Stomach (tissue), 19 donors: ENCODE measurements at places on chromosomes 11 and 22. TPM values are rescaled to one million over a fixed set of nuclear protein-coding genes. Genes with fewer than 3 reads are reported as not detected.
A peak's percentile ranks its signal among the peaks of the same experiment; 100 is the strongest.

PCSK7 gene
- polyA plus RNA-seq, result 14.1 TPM

GRCh38 chr11:109956124-109956793 lies 136.9 kb upstream of the ZC3H12C start:
- no peak overlapping the region for H3K4me3 ChIP-seq
- no peaks in the 10 kb centered on the region for H3K36me3 ChIP-seq
- no peaks in the 10 kb centered on the region for H3K27me3 ChIP-seq
- DNase-seq, result no peak

- no peak overlapping the region for H3K27ac ChIP-seq
- peaks cover 4% of the 10 kb centered on the region for H3K4me1 ChIP-seq
- H3K27me3 ChIP-seq, result no peaks in the 10 kb centered on the region
- no peak for DNase-seq
- no peak overlapping the region for H3K4me3 ChIP-seq
- H3K36me3 ChIP-seq, result no peaks in the 10 kb centered on the region
Observed at GRCh38 chr22:26797910-26798309, 140.5 kb downstream of the MIAT start.

DNA sequence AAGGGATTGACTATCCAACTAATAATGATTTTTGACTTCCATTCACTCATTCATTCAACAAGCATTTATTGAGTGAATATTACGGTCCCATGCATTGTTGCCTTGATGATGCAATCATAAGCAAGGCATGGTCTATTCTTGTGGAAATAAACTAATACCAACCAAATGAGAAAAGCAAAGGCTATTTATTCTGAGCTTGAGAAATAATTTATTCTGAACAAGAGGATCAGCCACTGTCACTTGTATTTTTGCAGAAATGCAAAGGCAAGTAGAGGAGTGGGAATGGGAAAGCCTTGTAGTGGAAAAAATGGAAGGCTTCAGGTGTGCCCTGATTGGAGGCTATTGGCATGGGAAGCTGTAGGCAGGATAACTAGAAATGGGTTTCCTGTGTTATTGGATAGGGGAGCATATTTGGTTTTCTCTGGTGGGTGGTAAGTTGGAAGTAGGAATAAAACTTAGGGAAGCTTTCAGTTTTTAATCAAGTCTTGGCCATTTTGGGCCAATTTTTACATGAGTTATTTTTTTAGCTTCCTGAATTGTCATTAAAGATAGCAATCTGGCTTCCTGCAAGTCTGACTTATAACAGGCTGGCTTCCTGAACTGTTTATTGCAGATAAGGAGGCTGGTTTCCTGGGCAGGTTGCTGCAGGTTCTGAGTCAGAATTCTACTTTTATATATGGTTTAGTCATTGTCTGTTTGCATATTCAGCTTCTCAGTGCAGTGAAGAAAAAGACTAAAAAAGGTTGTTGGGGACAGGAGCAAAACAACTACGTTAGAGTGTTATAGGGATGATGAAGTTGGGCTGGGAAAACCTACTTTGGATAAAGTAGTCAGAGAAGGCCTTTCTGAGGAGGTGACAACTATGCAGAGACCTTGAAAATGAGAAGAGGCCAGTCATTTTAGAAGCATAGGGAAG lies 106.7 kb downstream of the APIP start:
- H3K27me3 ChIP-seq, result no peaks in the 10 kb centered on the region
- DNase-seq, result no peak
- no peaks in the 10 kb centered on the region for H3K4me1 ChIP-seq
- H3K4me3 ChIP-seq, result no peak overlapping the region
- H3K36me3 ChIP-seq, result no peaks in the 10 kb centered on the region

GRCh38 chr11:70036971-70037882 lies 40.9 kb upstream of the ANO1 start:
- H3K36me3 ChIP-seq, result no peaks in the 10 kb centered on the region
- no peaks in the 10 kb centered on the region for H3K4me1 ChIP-seq
- DNase-seq, result peak; percentile 20
- peaks cover 24% of the 10 kb centered on the region for H3K27me3 ChIP-seq
- H3K27ac ChIP-seq, result no peak overlapping the region
- H3K4me3 ChIP-seq, result no peak overlapping the region

GRCh38 chr11:532986-533585 lies 2.3 kb downstream of the HRAS start:
- peaks cover 38% of the 10 kb centered on the region for H3K4me1 ChIP-seq
- no peaks in the 10 kb centered on the region for H3K27me3 ChIP-seq
- H3K4me3 ChIP-seq, result no peak overlapping the region

DNA sequence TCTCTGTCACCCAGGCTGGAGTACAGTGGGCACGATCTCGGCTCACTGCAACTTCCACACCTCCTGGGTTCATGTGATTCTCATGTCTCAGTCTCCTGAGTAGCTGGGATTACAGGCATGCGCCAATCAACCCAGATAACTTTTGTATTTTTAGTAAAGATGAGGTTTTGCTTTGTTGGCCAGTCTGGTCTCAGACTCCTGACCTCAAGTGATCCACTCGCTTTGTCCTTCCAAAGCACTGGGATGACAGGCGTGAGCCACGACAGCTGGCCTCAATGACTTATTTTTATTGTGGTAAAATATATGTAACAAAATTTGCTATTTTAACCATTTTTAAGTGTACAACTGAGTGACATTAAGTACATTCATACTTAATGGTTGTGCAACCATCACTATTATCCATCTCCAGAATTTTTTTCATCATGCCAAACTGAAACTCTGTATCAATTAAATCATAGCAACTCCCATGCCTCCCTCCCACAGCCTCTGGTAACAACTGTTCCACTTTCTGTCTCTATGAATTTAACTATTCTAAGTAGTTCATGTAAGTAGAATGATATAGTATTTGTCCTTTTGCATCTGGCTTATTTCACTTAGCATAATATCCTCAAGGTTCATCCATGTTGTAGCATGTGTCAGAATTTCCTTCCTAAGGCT lies 50.7 kb upstream of the CWF19L2 start:
- H3K36me3 ChIP-seq, result peaks cover 40% of the 10 kb centered on the region
- no peak overlapping the region for H3K27ac ChIP-seq
- no peaks in the 10 kb centered on the region for H3K4me1 ChIP-seq

DNA sequence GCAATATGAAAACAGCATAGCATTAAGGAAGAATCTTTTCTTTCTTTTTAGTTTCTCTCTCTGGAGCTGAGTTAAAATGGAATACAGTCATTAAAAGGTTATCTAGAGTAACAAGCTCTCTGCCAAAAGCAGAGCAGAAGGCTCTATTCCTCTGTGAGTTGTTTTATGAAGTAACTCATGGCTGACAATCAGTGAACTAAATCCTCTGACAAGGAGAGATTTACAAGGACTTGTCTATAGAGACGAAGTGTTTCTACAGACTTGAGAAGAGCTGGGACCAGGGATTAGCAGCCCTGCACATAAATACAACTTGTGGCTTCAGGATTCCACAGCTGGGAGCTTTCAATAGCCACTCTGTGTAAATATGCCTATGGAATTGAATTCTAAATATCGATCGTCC lies 192.5 kb upstream of the RAG2 start:
- no peaks in the 10 kb centered on the region for H3K27me3 ChIP-seq
- peak; percentile 32 for DNase-seq
- H3K4me1 ChIP-seq, result peaks cover 6% of the 10 kb centered on the region
- H3K4me3 ChIP-seq, result no peak overlapping the region

- no peaks in the 10 kb centered on the region for H3K4me1 ChIP-seq
- no peak overlapping the region for H3K27ac ChIP-seq
- H3K4me3 ChIP-seq, result no peak overlapping the region
- peaks cover 55% of the 10 kb centered on the region for H3K36me3 ChIP-seq
- no peak for DNase-seq
- no peaks in the 10 kb centered on the region for H3K27me3 ChIP-seq
Observed at GRCh38 chr11:871472-871871, 28.8 kb downstream of the TSPAN4 start.

GRCh38 chr11:133903056-133903455 lies 53.7 kb downstream of the IGSF9B start:
- DNase-seq, result peak; percentile 20
- no peaks in the 10 kb centered on the region for H3K36me3 ChIP-seq
- H3K27ac ChIP-seq, result no peak overlapping the region
- H3K27me3 ChIP-seq, result no peaks in the 10 kb centered on the region

BRMS1 gene
- polyA plus RNA-seq, result 64.2 TPM

DNA sequence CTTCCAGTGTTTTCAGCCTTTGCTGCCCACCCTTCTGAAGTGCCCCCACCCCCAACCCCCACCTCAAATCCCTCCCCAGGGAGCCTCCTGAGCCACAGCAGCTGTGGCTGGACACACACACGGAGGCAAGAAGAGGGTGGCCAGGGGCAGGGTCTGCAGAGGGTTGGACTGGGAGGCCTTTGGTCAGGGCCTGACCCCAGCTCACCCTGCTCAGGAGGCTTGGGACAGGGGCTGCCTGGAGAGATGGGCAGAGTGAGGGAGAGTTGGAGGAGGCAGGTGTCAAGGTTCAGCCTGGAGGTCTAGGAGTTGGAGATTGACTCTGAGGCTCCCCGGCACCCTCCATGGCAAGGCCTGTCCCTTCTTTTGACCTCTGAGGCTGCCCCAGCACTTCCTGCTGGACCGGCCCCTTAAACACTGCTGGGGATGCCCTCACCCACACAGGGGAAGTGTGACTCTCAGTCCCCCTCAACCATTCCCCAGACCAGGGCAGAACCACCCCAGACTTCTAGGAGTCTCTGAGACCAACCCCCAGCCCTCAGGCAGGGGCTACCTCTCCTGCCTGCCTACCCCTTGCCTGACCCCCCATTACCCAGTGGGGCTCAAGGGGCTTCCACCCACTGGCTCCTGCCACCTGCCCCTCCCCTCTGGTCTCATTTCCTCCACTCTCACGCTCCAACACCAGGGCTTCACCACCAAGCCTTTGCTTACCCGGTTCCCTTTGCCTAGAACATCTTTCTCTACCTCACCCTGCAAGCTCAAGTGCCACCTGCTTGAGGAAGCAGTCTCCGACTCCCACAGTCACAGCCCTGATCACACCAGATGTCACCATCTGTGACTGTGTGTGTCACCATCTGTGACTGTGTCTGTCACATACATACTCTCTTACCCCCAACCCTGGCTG lies 8.6 kb downstream of the ARAP1 start:
- H3K4me3 ChIP-seq, result no peak overlapping the region
- H3K4me1 ChIP-seq, result peaks cover 18% of the 10 kb centered on the region

- DNase-seq, result no peak
- H3K4me3 ChIP-seq, result no peak overlapping the region
- peaks cover 10% of the 10 kb centered on the region for H3K4me1 ChIP-seq
- no peaks in the 10 kb centered on the region for H3K27me3 ChIP-seq
Observed at GRCh38 chr11:119433358-119433725, 10.4 kb upstream of the THY1 start.

DNA sequence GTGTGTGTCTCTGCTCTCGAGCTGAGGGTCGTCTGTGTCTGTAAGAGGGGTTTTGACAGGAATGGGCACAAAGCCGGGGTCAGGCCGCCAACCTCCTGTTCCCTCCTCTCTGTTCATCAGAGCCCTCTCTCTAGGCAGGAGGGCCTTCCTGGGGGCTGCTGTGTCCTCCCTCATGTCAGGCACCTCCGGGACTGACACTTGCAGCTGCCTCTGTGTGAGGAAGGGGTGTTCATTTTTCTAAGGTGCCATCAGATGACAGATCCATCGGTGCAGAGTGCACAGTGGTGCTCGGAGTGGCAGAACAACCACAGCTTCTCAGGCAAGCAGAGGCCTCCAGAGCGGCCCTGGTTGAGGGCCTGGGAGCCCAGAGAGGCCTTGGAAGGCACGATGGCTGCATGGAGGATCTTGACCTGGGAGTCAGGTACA lies 265.4 kb upstream of the B3GAT1 start:
- no peak overlapping the region for H3K27ac ChIP-seq
- H3K36me3 ChIP-seq, result no peaks in the 10 kb centered on the region
- no peak for DNase-seq
- H3K27me3 ChIP-seq, result no peaks in the 10 kb centered on the region

- peaks cover 6% of the 10 kb centered on the region for H3K4me1 ChIP-seq
- no peak for DNase-seq
- H3K27ac ChIP-seq, result no peak overlapping the region
Observed at GRCh38 chr11:7585816-7586215, 72.0 kb downstream of the PPFIBP2 start.

OR4A16 gene
- not detected for polyA plus RNA-seq

DNA sequence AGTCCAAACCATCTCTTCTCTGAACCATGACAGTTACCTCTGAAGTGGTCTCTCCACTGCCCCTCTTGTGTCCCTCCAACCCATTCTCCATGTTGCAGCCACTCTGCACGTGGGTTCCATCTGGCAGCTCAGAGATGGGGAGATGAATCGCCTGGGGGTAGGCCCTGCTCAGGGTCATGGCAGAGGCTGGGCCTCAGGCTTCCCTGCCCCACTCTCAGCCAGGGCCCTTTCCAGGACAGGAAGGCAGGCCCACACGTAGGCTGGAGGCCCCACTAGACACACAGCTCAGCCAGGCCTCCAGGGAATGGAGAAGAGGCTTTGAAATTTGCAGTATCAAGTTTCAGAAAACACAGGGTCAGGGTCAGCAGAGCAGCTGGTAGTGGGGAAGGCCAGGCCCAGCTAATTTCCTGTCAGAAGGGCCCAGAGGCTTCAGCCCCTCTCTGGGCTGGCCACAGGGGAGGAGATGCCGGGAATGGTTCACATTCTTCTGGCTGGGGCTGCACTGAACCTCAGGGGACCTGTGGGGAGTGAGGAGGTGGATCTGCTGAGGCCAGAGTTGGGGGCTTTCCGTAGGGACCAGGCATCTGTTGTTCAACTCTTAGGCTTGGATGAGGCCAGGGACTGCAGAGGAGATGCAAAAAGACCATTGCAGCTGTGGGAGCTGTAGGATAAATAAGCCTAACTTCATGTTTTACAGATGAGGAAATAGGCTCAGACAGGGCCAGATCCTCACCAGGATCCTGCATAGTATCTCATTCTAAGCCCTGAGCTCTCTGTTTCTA lies 101.6 kb downstream of the SWAP70 start:
- H3K4me1 ChIP-seq, result peaks cover 20% of the 10 kb centered on the region
- no peak overlapping the region for H3K4me3 ChIP-seq
- peak overlapping the region; percentile 4 for H3K27ac ChIP-seq
- no peak for DNase-seq
- H3K27me3 ChIP-seq, result no peaks in the 10 kb centered on the region
- H3K36me3 ChIP-seq, result no peaks in the 10 kb centered on the region

DNA sequence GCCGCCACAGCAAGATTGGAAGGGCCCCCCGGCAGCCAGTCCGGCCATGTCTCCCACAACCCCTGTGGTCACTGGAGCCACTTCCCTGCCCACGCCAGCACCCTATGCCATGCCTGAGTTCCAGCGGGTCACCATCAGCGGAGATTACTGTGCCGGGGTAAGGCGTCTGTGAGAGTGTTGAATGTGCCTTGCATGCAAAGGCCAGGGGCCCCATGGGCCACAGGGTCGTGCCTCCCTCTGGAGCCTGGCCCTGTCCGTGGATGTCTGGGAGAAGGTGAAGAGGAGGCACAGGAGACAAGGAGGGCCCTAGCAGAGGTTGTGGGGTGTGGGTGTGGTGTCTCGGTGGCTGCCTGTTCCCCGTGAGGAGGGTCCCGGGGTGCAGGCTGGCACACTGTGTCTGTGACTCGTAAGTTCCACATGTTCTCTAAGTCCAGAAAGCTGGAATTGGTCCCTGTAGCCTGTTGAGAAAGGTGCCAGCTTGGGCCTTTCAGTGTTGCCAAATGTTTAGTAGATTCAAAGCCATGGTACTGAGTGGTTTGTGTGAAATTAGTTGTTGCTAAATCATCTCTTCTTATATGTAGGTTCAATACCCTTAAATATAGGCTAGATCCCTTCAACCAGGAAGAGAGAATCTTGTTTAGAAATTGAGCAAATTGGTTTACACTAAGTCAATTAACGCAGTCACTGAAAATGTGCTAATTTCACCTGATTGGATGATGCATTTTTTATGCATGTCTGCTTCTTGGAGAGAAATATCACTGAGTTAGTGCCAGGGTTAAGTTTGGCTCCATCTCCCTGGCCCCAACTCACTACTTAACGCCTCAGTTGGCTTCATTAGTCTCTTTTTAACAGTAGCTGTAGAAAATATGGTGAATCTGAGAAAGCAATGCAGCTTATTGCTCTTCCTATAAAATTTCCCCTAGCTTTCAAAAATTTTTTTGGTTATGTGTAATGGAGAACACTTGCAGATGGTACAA lies 23.8 kb downstream of the AMPD3 start:
- no peaks in the 10 kb centered on the region for H3K4me1 ChIP-seq
- no peak overlapping the region for H3K27ac ChIP-seq
- DNase-seq, result no peak
- H3K27me3 ChIP-seq, result no peaks in the 10 kb centered on the region

KRTAP5-2 gene
- not detected for polyA plus RNA-seq
